ENCODE measurements at places on chromosomes 6 and 20. TPM values are rescaled to one million over a fixed set of nuclear protein-coding genes. Genes with fewer than 3 reads are reported as not detected.

NHLRC1 gene
- 1.9 TPM for polyA plus RNA-seq

RGS17 gene
- 2.8 TPM for polyA plus RNA-seq

FHL5 gene
- polyA plus RNA-seq, result 37.6 TPM

C6orf163 gene
- not detected for polyA plus RNA-seq

THEMIS gene
- polyA plus RNA-seq, result 0.63 TPM

GLP1R gene
- polyA plus RNA-seq, result not detected

CCN6 gene
- not detected for polyA plus RNA-seq

SLC32A1 gene
- polyA plus RNA-seq, result not detected

MLN gene
- 2.6 TPM for polyA plus RNA-seq

OR2H1 gene
- not detected for polyA plus RNA-seq
